ENCODE measurements at places on chromosomes 1 and 21. TPM values are rescaled to one million over a fixed set of nuclear protein-coding genes. Genes with fewer than 3 reads are reported as not detected.

- DNase-seq: peak; percentile 43
Observed at GRCh38 chr1:228781161-228781808, 46.0 kb downstream of the RHOU start.

DNA sequence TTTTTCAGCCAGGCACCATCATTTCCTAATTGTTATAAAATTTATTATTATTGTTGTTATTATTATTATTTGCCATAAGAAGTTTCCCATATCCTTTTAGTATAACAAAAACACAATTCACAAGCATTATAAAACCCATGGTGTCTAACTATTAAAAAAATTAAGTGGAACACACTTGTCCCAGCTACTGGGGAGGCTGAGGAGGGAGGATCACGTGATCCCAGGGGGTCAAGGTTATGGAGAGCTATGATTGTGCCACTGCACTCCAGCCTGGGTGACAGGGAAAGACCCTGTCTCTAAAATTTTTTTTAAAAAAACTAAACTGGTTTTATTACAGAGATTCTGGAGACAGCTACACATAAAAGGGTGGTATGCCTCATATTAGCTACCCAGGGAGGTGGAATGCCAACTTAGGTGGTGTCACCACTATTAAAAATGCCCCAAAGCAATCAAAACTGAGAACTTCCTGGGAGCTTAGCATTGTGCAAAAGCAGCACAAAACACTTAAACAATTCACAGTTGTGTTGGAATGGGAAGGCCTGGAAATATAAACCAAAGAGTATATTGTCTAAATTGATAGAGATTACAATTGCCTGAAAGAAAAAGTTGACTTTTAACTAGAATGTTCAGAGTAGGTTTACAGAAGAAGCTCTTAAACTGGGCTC lies 8.7 kb upstream of the RGS4 start:
- no peak for DNase-seq

DNA sequence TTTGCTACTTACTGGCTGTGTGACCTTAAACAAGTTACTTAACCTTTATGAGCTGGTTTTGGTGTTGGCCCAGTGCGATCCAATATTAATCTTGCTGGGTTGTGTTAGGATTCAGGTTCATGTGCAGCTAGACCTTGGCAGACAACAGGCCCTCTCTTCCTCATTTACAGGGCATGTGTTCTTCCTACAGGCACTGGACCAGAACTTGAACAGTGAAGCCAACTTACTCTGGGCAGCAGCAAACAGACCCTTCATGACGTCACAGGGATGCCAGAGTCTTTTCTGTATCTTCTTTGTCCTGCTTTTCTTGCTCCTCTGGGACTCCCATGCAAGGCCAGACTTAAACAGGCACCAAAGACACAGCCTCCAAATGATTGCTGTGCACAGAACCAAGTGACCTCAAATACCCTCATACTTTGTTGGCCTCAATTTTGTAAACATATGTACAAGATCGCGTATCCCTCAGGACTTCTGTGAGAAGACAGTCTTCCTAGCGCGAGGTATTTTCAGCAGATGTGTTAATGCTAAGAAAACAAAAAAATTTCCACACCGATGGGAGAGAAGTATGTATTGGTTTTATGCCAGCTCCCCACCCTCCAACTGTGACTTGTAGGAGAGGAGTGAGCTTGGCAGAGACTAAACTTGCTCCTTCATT lies 73.7 kb downstream of the URB2 start:
- DNase-seq: peak; percentile 50

DNA sequence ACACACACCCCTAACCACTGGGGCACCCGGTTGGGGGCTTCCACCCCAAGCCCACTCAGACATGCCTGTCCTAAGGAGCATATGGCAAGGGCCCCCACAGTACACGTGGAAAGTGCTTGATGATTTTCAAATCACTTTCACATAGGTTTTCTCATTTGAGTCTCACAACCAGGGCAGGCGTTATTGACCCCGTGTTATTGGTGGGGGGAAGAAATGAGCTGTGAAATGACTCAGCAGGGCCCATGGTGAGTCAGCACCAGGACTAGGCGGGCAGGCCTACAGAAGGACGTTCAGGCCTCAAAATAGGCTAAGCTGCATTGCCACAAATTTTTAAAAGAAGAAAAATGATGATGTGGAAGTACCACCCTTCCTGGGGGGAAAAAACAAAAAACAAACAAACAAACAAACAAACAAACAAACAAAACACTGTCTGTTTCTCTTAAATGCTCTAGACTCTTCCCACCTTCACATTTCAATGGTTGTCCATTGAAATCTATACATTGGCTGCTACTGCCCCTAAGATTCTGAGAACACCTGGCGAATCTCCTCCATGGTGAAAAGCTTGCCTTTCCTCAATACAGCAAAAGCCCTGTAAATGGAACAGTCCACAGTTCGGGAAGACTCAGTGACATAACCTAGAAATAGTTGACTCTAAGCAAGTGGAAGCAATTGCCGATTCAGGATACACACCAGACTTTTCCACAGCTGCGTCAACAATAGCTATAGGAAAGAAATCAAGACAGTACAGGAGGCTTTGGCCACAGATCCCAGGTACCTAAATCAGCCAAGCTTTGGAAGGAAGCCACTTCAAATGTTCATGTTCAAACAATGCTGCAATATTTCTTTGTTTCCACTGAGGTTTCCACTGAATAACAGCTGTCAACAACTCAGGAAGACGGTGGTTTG lies 234.7 kb downstream of the TOMM20 start:
- no peak for DNase-seq

LMX1A gene
- not detected for total RNA-seq

DNA sequence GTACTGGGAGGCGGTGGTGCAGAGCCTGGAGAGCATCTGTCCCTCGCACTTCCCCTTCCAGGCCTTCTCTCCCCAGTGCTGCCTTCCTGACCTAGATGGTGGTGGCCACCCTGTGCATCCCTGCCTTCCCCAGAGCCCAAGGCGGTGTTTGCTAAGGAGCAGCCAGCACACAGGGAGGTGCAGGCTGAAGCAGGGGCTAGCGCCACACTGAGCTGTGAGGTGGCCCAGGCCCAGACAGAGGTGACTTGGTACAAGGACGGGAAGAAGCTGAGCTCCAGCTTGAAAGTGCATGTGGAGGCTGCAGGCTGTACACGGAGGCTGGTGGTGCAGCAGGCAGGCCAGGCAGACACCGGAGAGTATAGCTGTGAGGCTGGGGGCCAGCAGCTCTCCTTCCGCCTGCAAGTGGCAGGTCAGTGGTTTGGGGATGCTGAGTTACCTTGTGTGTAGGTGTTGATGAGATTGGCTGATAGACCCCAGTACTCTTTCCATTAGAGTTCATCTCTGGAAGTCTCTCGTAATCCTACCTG lies 51.6 kb downstream of the OBSCN start:
- no peak for DNase-seq

SLFNL1 gene
- not detected for total RNA-seq

TTC34 gene
- 0.12 TPM for total RNA-seq

- DNase-seq: no peak
Observed at GRCh38 chr1:24302209-24302611, 16.9 kb upstream of the GRHL3 start.

DNA sequence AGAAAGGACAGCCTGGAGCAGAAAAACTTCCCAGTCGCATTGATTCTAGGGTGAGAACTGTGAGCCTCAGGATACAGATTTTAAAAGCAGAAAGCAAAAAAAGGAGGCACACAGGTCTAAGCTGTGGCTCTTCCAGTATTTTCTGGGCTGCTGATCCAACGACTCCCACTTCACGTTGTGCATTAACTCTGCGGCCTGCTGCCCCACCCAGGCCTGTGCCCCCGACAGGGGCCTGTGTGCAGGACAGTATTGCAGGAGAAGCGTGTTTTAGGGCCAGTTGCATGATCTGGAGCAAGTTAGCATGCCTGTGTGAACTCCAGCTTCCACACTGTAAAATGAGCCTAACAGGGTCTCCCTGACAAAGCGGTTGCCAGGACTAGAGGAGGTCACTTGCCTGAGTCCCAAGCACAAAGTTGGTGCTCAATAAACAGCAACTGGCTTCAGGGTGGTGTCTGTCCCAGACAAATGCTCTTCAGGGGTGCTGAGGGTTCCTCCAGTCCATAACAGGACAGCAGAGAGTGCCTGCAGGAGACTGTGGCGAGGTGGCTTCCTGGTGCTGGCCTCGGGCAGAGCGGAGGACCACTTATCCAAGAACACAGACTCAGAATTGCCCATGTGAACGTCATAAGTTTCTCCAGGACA lies 66.8 kb upstream of the RAB4A start:
- no peak for DNase-seq

FAM167B gene
- 0.56 TPM for total RNA-seq

PDPN gene
- total RNA-seq: 3.6 TPM

SSR2 gene
- total RNA-seq: 874 TPM

SRGAP2C gene
- 10.4 TPM for total RNA-seq

DNAI4 gene
- total RNA-seq: 0.89 TPM

GRCh38 chr1:54757833-54758232 lies 6.5 kb downstream of the PARS2 start:
- no peak for DNase-seq

DNA sequence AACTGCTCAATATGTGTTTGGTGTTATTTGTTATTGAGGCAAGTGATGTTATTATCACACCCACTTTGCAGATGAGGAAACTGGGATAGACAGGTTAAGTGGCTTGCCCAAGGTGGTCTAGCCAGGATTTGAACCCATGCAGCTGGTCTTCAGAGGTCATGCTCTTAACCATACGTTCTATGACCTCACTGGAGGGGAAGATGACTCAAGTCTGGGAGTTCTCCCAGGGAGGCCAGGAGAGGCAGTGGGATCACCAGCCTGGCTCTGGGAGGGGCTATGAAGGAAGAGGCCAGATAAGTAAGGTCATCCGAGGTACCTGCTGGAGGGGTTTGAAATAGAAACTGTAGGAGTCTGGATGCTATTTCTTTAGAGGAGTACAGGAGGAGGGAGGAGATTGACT lies 95.3 kb downstream of the NAV1 start:
- DNase-seq: no peak
